Karpas-422 (cell line): ENCODE measurements at places on chromosomes 2 and 18. TPM values are rescaled to one million over a fixed set of nuclear protein-coding genes. Genes with fewer than 3 reads are reported as not detected.

DNA sequence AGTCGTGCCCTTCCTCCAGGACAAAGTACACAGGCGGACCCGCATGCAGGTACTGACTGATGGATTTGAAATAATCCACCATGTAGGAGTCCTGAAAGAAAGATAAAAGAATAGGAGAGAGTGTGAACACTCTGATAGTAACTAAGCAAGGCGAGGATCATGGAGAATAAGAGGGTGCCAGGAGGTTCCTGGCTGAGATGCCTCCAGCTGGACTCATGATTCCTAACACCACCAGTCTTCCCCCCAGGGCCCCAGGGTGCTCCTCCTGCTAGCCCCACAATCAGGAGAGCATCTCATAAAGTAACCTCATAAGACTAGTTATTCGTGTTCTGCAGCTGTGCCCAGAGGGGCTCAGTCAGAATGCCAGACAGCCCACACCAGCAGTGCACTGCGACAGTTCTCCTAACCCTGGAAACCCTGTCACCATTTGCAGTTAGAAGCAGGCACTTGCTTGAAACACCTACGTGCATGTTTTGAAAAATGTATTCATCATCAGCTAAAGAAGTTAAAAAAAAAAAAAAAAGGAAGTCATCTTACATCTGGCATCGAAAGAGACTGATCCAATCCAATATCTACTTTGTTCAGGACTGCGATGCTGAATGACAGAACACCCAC, 36.7 kb downstream of the RMC1 start:
- DNase-seq: no peak

- DNase-seq: no peak
These were observed 69.1 kb downstream of the NAB1 start for GRCh38 chr2:190717764-190718651.

DNA sequence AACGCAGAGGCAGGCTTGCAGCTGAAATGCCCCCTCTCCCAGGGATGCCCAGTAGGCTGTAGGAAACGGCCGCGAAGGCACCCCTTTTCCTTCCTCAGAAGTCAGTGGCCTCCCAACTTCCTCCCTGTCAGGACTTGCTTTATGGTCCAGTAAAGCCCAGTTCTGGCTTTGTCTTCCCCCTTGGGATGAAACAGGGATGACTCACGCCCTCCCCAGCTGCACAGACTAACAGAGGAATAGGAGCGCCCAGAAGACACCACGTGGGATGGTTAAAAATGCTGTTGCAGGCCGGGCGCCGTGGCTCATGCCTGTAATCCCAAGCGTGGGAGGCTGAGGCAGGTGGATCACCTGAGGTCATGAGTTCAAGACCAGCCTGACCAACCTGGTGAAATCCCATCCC, 6.9 kb downstream of the CREG2 start:
- DNase-seq: no peak

GRCh38 chr2:16860627-16861026, 195.0 kb upstream of the CYRIA start:
- DNase-seq: no peak

- no peak for DNase-seq
These were observed 109.2 kb downstream of the COPS8 start for GRCh38 chr2:237194906-237195305.

GRCh38 chr2:12259493-12259892, 457.2 kb upstream of the TRIB2 start:
- DNase-seq: no peak

DNA sequence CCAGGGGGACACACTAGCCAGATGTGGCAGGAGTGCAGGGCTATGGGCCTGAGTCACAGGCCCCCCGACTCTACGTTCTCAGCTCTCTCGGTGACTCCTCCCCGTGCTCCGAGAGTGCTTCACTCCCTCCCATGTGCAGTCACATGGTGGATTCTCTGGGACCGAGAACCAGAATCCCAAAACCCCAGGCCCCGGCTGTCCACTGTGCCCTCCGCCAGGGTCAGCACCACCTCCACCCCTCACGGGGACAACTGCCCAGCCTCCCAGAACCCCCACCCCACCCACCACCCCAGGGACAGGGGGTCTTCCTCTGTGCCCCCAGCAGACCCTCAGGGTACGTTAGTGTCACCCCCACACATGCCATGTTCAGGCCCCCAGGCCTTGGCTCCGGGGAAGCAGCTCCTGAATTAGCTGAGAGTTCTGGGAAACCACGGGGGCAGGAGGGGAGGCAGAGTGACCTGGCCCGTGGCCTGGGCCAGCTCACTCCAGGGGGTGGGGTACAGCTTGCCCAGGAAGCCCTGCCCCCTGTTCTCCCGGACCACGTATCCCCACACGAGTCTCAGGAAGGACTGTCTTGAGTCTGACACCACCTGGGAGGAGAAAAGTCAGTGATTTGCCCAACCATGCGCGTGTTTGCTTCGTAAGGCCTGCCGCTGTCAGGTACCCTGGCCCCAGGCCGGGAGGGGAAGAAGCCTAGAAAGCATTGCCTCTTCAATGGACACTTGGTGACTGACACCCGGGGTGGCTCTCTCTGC, 4.4 kb downstream of the RAMP1 start:
- no peak for DNase-seq

DNA sequence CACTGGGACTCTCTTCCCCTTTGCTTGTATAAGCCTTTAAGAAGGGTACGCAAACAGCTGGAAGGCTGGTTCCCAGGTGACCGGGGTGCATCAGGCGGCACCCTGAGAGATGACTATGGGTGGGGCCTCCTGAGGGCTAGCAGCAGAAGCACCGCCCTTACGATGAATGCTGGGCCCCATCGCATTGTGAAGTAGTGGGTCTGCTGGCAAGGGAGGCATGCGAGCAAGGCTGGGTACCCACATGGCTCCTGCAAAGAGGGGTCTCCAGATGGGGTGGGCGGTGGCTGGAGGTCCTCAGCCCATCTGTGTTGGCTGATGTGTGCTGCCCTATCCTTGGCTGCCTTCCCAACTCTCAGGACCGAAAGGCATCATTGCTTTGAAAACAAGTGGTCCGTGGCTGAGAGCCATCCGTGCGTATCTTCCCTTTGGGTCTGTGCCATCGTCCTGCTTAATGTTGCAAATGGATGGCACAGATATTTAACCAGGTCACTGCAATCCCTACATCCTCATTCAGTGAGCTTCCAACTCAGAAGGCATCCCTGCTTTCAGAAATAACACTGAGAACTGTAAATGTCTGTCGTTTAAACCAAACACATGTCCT, 83.5 kb upstream of the GPC1 start:
- DNase-seq: no peak

DNA sequence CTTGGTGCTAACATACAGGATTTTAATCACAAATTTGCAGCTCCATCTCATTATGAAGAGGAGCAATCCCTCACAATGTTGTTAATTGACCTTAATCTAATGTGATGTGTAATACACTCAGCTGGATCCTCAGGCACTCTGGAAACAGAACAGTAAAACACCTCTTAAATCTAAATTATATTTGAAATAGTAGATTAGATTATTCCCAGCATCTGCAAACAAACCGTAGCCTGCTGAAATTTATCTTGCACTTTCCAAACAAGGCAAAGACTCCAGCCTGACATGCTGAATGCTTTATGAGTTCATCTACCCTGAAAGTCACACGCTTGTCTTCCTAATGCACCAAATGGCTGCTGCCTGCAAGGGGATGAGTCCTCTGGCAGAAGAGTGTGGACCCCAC, 402.3 kb upstream of the GYPC start:
- no peak for DNase-seq

SKOR2 gene
- not detected in 2 replicates for total RNA-seq

OSBPL6 gene
- total RNA-seq: 0.11 and 0.30 TPM in 2 replicates
